A549 treated with ZK216348 at 1 μM for 4 hours (cell line): ENCODE measurements at places on chromosomes 1 and 21. TPM values are rescaled to one million over a fixed set of nuclear protein-coding genes. Genes with fewer than 3 reads are reported as not detected.

HORMAD1 gene
- 5.2 to 10.7 TPM (median 7.7 TPM) in 5 replicates for total RNA-seq

SRSF4 gene
- 45.8 to 52.4 TPM (median 50.6 TPM) in 5 replicates for total RNA-seq

DCDC2B gene
- not detected in 5 replicates for total RNA-seq

AGO4 gene
- 3.2 to 6.9 TPM (median 4.0 TPM) in 5 replicates for total RNA-seq

TBX15 gene
- total RNA-seq: 0.06 to 0.11 TPM (median 0.09 TPM) in 3 of 5 replicates, not detected in the others

FCRL1 gene
- total RNA-seq: not detected in 5 replicates

AK2 gene
- total RNA-seq: 138 to 155 TPM (median 152 TPM) in 5 replicates

HP1BP3 gene
- 104 to 163 TPM (median 119 TPM) in 5 replicates for total RNA-seq

CTNNBIP1 gene
- 7.6 to 9.3 TPM (median 8.1 TPM) in 5 replicates for total RNA-seq

KCNJ15 gene
- 0.06 to 0.17 TPM (median 0.07 TPM) in 3 of 5 replicates, not detected in the others for total RNA-seq

MSH4 gene
- 0.11 TPM in 1 of 5 replicates, not detected in the others for total RNA-seq

PTPN7 gene
- total RNA-seq: 0.05 to 0.26 TPM in 2 of 5 replicates, not detected in the others

CHODL gene
- not detected in 5 replicates for total RNA-seq

CD247 gene
- 0.21 to 0.42 TPM (median 0.31 TPM) in 5 replicates for total RNA-seq

RGSL1 gene
- not detected in 5 replicates for total RNA-seq

RXFP4 gene
- not detected in 5 replicates for total RNA-seq

COL6A1 gene
- 12.9 to 23.3 TPM (median 19.7 TPM) in 5 replicates for total RNA-seq

SIK1 gene
- total RNA-seq: 10.1 to 28.3 TPM (median 17.2 TPM) in 5 replicates

NTPCR gene
- 82.3 to 88.4 TPM (median 83.4 TPM) in 5 replicates for total RNA-seq

MARK1 gene
- total RNA-seq: 0.05 to 0.22 TPM (median 0.09 TPM) in 5 replicates

BATF3 gene
- 23.1 to 38.2 TPM (median 34.8 TPM) in 5 replicates for total RNA-seq

MAP10 gene
- 0.52 to 1.3 TPM (median 0.92 TPM) in 5 replicates for total RNA-seq

NGF gene
- total RNA-seq: 1.6 to 2.4 TPM (median 1.8 TPM) in 5 replicates

GALE gene
- total RNA-seq: 64.6 to 71.1 TPM (median 69.7 TPM) in 5 replicates
